H9 (cell line): ENCODE measurements at places on chromosomes 6 and 20. TPM values are rescaled to one million over a fixed set of nuclear protein-coding genes. Genes with fewer than 3 reads are reported as not detected.

The TRIM15 gene
- 0.20 TPM in 1 of 2 replicates, not detected in the other for total RNA-seq

The PRDM1 gene
- 2.3 and 2.9 TPM in 2 replicates for total RNA-seq

The CDSN gene
- not detected in 2 replicates for total RNA-seq

The SERAC1 gene
- 6.4 and 7.6 TPM in 2 replicates for total RNA-seq

The FAM217A gene
- total RNA-seq: not detected in 2 replicates

The HLA-DQB2 gene
- not detected in 2 replicates for total RNA-seq

The ARFGAP1 gene
- total RNA-seq: 111 and 114 TPM in 2 replicates

The EMILIN3 gene
- total RNA-seq: 5.9 and 6.7 TPM in 2 replicates

The KCNQ2 gene
- 69.2 and 71.5 TPM in 2 replicates for total RNA-seq

The DDR1 gene
- 254 and 258 TPM in 2 replicates for total RNA-seq

The SIM1 gene
- 0.07 TPM in 1 of 2 replicates, not detected in the other for total RNA-seq

The TEAD3 gene
- 24.3 and 27.0 TPM in 2 replicates for total RNA-seq

The TREML2 gene
- total RNA-seq: 0.07 TPM in 2 replicates

The GSTA3 gene
- not detected in 2 replicates for total RNA-seq

The SRSF12 gene
- total RNA-seq: 7.5 and 7.6 TPM in 2 replicates

The KHDRBS2 gene
- 2.7 and 3.0 TPM in 2 replicates for total RNA-seq

The HTR1B gene
- 0.83 and 1.1 TPM in 2 replicates for total RNA-seq

The GNAS-AS1 gene
- 8.6 and 11.3 TPM in 2 replicates for total RNA-seq

The PTCRA gene
- not detected in 2 replicates for total RNA-seq

The GPR31 gene
- not detected in 2 replicates for total RNA-seq

The CLIC5 gene
- 0.15 and 0.20 TPM in 2 replicates for total RNA-seq

The HRH3 gene
- total RNA-seq: 1.8 and 1.9 TPM in 2 replicates

The CST4 gene
- not detected in 2 replicates for total RNA-seq

The PAK5 gene
- total RNA-seq: 0.20 and 0.37 TPM in 2 replicates
